Activated CD8-positive, alpha-beta memory T cell treated with anti-CD3 and anti-CD28 coated beads for 1 hour (primary cell): ENCODE measurements at places on chromosomes 5 and 9.

DNA sequence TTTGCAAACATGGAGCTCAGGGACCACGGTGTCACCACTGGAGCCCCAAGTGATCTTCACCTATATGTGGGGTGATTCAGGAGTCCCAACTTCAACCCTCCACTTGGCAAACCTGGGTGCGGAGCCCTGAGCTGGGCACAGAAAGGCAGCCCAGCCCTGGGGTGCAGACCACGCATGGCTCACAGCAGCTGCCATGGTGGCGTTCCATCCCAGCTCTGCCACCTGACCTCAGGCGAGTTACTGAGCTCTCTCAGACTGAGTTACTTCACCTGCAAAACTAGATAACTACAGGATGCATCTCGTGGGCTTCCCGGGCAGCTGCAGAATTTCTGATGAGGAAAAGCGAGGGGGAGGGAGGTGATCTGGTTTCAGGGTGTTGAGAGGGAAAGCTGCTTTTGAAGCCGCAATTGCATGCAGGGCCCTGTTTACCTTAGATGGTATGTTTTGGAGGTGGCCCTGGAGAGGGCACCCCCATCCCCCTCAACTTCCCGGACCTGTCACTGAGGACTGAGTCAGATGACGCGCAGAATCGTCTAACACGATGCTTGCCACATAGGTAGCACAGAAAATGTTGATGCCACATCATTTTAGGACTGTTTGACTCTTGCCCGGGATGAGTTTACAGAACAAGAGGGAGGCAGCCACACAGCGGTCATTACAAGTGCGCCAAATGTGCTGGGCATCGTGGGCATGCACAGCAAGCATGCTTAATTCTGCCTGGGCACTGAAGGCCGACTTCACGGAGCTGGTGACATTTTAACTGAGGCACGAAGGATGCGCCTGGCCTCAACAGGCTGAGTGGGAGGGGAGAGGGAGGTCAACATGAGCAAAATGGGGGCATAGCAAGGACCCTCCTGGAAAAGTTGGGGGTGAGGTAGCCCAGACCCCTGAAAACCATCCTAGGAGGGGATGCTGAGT is 154.6 kb downstream of the COL23A1 start:
- DNase-seq, result no peak

- no peak for DNase-seq
Measured at GRCh38 chr5:115815693-115816225, 700 bp downstream of the CDO1 start.

DNA sequence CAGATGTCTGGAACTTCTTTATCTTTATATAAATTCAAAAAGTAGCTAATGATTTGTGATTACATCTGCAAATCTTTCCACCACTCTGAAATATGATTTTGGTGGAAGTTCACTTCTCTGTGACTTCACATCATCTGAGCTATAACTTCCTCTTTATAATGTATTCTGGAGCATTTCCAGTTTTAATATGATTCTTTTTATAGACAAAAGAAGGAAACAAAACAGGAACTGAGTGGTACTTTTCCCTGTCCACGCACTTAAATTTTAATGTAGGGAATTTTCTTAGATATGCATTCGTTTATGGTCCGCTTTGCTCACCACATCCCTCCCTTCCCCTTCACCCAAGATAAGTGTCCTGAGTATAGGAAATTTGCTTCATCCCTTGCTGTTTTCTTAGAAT is 333.5 kb downstream of the CHSY3 start:
- no peak for DNase-seq

DNA sequence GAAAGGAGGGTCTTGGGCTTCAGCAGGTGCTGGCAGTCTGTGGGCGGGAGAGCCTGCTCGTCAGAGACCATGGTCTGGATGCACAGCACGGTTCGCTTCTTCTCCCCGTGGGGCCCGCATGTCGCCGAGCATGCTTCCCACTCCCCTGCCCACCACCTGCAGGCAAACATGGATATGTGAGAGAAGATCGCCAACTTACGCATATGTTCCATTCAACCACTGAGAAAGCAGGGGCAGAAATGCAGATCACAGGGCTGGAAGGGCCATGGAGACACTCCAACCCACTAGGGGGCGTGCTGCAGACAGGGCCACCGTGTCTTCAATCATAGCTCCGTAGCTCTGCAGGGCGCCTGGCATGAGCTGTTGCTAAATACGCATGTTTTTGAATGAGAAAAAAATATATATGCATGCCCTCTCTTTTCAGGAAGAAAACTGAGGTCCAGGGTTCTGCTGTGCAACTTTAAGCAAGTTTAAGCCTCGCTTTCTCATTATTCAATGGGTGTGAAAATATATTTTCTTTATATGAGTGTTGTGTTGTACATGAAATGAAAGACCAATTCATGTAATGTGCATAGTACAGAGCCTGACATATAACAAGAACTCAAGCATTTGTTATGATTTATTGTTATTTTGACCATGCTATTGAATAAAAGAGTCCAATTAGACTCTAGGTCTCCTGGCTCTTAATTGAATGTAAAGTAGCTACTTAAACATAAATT is 148.0 kb downstream of the TARS1 start:
- no peak for DNase-seq

- no peak for DNase-seq
Measured at GRCh38 chr9:27421577-27421976, 102.5 kb upstream of the IFNK start.

GRCh38 chr9:91765296-91765695 is 184.7 kb downstream of the ROR2 start:
- no peak for DNase-seq

DNA sequence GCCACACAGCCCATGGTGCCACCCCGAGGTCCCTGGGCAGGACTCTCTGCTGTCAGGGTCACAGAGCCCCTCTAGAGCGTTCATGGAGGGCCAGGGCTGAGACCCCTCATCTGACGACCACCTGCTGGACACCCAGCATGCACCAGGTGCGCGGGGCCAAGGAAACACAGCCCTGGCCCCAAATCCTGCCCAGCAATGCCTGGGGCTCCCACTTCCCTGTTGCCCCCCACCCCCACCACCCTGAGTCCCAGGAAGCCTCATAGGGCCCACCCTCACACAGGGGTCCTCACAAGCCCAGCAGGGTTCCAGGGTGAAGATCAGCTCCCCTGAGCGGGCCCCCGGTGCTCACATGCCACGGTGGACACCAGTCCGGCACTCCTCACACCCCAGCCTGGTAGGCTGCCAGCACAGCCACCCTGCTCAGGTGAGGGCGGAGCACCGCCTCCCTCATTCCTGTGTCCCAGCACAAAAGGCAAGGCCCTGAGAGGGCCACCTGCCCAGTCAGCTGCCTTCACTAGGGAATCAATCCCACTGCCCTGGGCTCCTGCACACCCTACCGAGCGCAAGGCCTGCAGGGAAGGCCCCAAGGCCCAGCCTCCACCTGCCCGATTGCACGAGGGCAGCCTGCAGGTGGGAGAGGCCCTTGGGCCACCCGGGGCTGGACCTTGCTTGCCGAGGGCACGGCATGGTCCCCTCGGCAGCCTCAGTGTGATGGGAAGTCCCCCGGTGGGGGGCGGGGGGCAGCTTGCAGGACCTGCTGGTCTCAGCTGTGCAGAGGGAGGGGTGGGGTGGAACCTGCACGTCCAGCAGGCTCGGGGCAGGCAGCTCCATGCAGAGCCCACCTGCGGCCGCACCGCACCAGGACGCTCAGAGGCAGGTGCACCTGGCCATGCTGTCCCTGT is 56.4 kb upstream of the UBAC1 start:
- no peak for DNase-seq

- no peak for DNase-seq
Measured at GRCh38 chr5:16929831-16930230, 6.3 kb downstream of the MYO10 start.

GRCh38 chr5:9151684-9152427 is 394.0 kb downstream of the SEMA5A start:
- no peak for DNase-seq

DNA sequence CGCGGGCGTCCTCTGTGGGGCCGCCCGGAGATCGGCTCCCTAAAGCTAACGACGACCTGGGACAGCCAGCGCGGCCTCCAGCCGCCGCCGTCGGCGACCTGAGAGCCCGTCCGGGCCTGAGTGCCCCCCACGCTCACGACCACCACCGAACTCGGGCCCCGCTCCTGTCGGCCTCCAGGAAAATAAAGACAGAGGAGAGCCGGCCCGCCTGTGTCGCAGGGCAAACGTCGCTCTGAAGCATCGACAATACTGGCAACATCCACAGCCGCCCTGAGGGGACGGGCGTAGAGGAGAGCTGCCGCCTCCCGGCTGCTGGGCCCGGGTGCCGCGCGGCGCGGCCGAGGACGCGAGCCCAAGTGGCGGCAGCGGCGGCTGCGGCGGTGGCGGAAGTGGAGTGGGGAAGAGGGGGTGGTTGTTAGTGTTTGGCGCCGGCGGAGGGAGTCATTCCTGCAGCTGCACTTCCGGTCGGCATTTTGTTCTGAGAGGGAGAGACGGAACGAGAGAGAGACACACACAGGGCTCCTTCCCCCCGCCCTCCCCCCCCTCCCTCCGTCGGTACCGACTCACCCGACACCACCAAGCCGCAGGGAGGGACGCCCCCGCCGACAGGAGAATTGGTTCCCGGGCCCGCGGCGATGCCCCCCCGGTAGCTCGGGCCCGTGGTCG is at the start of gene NIPBL:
TSS of gene NIPBL (plus strand) at position 471 of the 666 bp plus-strand sequence. CDS start 76,928 bp downstream, outside the sequence.
- peak; percentile 79 for DNase-seq

DNA sequence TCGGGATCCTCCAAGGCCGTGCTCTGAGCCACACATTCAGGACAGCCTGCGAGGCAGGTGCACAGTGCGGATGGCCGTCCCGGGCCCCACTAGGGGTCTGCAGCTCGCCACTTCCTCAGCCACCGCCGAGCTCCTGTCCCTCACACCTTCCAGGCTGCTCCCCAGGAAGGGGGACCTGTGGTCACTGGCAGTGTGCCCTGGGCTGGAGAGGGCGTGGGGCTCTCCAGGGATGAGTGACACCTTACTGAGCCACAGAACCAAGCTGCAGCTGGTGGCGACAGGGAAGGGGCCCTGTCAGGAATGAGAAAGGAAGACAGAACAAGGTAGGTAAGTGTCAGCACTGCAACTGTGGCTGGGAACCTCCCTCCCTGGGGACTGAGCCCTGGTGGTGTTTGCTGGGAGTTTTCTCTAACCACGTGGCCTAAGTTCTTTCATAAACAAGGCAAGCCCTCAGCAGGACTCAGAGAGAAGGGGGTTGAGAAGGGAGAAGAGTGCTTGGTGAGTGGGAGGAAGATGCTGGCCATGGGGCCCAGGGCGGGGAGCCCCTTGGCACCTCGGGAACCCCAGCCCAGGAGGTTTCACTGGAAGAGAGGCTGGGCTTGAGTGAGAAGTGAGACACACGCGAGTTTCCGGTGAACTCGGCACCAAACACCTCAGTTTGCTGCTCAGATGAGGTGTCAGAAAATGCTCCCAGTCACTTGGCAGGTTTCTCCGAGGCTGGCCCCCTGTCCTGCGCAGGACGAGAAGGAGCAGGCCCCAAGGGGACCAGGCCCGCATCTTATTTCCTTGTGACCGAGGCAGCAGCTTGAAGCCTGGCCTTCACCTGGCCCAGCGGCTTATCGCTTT is 5.2 kb downstream of the IL13 start:
- no peak for DNase-seq

GRCh38 chr9:35490155-35490909 is 421 bp downstream of the RUSC2 start:
- DNase-seq, result no peak

DNA sequence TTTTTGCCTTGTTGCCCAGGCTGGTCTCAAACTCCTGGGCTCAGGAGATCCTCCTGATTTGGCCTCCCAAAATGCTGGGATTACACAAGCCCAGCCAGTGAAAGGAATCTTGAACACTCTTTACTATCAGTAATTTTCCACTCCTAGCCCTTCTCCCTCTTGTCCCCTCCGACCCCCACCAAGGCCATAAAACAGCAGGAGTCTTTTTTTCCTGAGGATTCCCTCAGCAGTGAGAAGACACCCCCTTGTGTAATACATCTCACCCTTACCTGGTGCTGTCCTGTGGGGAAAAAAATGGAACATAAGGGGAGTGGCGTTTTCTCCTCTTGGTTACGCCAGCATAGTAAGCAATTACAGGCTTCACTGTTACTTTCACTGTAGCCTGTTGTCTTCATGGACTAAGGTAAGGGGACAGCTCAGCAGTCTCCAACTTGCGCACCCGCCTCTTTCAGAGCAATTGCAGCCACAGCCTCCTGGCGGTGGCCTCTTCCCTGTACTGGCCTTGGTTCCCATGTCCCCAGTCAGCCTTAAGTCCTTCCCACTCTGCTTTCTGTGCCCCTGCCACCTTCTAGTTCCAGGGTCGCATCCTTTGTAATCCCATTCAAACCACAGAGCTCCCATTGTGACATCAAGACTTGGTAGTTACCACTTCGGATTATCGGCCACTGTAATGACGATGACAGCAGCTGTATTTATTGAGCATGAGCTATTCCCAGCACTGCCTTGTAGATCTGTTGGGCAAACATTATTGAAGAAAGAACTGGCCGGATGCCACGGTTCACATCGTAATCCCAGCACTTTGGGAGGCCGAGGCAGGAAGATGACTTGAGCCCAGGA is 10.0 kb downstream of the NAIF1 start:
- DNase-seq, result no peak

DNA sequence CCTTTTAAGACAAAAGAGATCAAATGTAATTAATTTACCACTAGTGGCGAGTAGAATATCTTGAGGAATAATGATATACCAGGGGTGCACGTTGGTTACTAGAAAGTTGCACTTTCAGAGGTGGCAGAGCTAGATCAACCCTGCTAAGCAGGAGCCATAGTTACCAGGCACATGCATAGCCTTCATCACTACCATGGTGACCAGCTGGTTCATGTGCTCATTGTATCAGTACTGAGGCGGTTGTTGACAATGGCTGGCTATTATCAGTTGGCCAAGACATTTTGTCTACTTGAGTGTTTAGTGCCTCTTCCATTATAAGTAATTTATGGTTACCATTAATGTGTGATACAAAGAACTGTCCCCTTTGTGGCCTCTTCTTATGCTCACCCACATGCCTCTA is 201.2 kb downstream of the FGF10 start:
- no peak for DNase-seq

DNA sequence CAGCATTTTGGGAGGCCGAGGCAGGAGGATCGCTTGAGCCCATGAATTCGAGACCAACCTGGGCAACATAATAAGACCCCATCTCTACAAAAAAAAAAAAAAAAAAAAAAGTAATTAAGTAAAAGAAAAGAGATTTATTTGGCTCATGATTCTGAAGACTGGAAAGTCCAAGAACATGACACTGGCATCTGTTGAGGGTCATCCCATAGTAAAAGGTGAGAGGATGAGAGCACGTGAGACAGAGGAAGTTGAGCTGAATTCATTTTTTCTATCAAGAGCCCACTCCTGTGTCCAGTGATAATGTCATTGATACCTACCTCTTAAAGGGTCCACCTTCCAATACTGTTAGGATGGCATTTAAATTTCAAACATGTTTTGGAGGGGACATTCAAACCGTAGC is 19.8 kb downstream of the CREBRF start:
- no peak for DNase-seq
